WTC11 (cell line): ENCODE measurements at places on chromosomes 5 and 9.

DNA sequence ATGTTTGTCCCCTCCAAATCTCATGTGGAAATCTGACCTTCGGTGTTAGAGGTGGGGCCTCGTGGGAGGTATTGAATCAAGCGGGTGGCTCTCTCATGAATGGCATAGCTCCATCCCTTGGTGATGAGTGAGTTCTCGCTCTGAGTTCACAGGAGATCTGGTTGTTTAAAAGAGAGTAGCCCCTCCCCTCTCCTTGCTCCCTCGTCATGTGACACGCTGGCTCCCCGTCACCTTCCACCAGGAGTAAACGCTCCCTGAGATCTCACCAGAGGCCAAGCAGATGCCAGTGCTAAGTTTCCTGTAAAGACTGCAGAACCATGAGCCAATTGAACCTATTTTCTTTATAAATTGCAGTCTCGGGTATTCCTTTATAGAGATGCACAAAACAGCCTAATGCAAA, 74.5 kb downstream of the RASEF start:
- peaks cover 7% of the 10 kb centered on the region; the same call in 1 of the 2 replicates for H3K4me1 ChIP-seq
- H3K27ac ChIP-seq: no peak overlapping the region
- DNase-seq: peak; percentile 14
- no peaks in the 10 kb centered on the region for H3K27me3 ChIP-seq
- no peak overlapping the region for H3K4me3 ChIP-seq

DNA sequence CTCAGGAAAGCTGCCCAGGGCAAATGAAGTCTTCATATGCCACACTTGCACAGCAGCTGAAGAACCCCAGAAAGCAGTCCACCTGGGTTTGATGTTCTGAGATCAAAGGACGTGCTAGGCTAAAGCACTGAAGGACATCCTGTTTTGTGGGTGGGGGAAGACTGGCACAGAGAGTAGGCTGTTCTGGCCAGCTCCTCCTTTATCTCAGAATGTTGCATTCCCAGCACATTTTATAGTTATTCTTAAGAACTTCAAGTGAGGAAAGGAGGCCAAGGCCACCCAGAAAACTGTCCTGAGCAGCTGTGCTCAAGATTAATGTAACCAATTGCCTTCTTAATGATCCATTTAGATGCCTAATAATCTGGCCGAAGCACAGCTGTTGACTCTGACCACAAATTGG, 10.9 kb downstream of the SHOC1 start:
- no peaks in the 10 kb centered on the region for H3K4me1 ChIP-seq
- H3K4me3 ChIP-seq: no peak overlapping the region
- no peak for DNase-seq
- H3K27me3 ChIP-seq: no peaks in the 10 kb centered on the region
- H3K27ac ChIP-seq: no peak overlapping the region

GRCh38 chr5:162683284-162683683, 615.7 kb downstream of the GABRG2 start:
- no peaks in the 10 kb centered on the region for H3K27me3 ChIP-seq
- no peak for DNase-seq
- H3K4me1 ChIP-seq: no peaks in the 10 kb centered on the region
- H3K4me3 ChIP-seq: no peak overlapping the region
- H3K36me3 ChIP-seq: 0 out of 2 replicates have a peak, but pooled peaks cover 2% of the 10 kb centered on the region

DNA sequence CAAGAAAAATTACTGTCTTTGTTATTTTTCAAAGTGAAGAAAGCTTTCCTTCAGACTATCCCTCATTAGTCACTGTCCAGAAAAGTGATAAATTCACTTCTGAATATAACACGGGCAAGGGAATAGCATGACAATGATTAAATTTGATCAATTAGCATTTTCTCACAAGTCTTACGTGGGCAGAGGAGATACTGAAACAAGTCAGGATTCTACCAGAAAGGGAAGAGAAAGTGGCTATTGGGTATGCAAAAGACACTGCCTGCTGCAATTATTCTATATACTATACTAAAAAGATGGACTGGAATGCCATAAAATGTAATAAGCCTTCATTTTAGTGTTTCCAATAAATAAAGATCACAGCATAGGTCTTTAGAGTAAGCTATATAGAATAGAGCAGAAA, 7.4 kb downstream of the COX7C start:
- no peak overlapping the region for H3K27ac ChIP-seq
- DNase-seq: no peak
- no peak overlapping the region for H3K4me3 ChIP-seq

DNA sequence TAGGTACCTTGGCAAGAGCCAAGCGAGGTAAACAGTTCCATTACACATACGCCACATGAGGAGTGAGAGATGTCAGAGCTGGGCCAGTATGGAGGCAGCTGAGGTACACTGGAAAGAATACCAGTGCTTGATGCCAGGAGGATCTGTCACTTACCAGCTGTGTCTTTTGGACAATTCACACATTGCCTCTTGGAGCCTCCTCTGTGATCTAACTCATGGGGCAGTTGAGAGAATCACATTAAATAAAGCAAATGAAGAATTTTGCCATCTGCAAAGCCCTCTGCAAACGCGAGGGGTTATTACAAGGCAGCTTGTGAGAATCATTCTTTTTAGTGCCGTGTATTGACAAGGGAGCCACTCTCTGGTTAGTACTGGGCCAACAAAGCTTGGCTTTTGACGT, 429.7 kb upstream of the KLF4 start:
- H3K4me1 ChIP-seq: no peaks in the 10 kb centered on the region
- H3K36me3 ChIP-seq: peaks cover 13% of the 10 kb centered on the region
- no peak for DNase-seq

GRCh38 chr5:119367502-119368237, 11.9 kb downstream of the TNFAIP8 start:
- peaks cover 8% of the 10 kb centered on the region for H3K36me3 ChIP-seq
- no peak overlapping the region for H3K27ac ChIP-seq
- H3K27me3 ChIP-seq: no peaks in the 10 kb centered on the region
- no peak for DNase-seq
